HT-29 (cell line): ENCODE measurements at places on chromosomes 12 and 14. TPM values are rescaled to one million over a fixed set of nuclear protein-coding genes. Genes with fewer than 3 reads are reported as not detected.
A peak's percentile ranks its signal among the peaks of the same experiment; 100 is the strongest.

The FOXA1 gene
- 191 and 199 TPM in 2 replicates for total RNA-seq

The DNAI7 gene
- not detected in 2 replicates for total RNA-seq

The CELA1 gene
- not detected in 2 replicates for total RNA-seq

The OR6C3 gene
- total RNA-seq: not detected in 2 replicates

The MORN3 gene
- 0.05 and 0.13 TPM in 2 replicates for total RNA-seq

The RGS6 gene
- total RNA-seq: not detected in 2 replicates

The CMA1 gene
- not detected in 2 replicates for total RNA-seq

The PLEKHG3 gene
- total RNA-seq: 59.2 and 62.9 TPM in 2 replicates

The SERPINA1 gene
- 304 and 307 TPM in 2 replicates for total RNA-seq

The SCN8A gene
- 0.05 and 0.71 TPM in 2 replicates for total RNA-seq

The ADGRD1 gene
- total RNA-seq: not detected in 2 replicates

DNA sequence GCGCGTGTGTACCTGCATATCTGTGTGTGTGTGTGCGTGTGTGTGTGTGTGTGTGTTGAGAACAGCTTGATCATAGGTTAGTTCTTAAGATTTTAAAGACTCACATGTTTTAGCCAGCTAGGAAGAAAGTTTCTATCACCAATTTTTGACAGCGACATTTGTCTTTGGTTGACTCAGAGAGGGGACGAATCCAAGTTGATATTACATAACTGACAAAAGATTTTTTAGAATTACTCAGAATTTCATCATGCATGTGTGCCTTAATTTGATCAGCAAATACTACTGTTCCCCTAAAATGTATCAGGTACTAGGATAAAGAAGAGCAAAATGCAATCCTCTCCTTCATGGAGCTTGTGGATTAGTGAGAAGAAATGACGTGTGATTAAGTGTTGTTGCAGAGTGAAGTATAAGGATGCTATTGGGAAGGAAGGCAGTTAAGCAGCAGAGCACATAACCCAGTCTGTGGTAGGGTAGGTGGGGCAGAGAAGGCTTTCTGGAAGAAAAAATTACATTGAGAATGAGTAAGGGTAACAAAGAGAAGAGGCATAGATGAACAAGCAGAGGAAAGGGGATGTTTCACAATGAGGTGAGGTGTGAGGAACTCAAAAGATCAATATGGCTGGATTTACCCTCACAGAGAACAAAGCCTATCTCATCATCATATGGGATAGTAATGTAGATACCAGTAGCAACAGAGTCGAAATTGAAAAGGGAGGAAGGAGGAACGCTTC, 77.5 kb downstream of the ELK3 start:
- no peak for DNase-seq

DNA sequence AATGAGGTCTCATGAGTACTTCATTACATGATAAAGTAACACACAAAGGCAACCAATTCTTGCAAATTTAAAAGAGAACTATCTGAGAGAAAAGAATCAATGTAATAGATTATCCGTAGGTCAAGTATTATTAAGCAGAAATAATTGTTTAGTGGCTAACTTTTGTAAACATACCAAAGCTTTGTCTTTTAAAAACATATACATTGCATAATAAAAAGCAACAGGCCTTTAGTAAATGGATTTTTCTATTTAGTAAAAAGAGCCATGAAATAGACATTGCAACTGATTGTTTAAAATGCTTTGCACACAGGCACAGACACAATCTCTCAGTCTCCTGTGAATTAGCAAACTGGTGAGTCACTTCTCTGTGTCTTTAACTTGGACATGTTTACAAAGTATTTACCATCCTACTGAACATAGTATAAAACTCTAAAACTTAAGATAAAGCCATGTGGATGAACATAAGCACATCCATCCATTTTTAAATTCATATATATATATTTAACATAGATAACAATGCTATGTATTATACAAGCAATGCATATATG, 518.7 kb upstream of the MGAT4C start:
- no peak for DNase-seq

GRCh38 chr12:104234926-104235499, 19.4 kb downstream of the TXNRD1 start:
- no peak for DNase-seq

GRCh38 chr14:92880351-92880750, 42.6 kb upstream of the CHGA start:
- DNase-seq: no peak

DNA sequence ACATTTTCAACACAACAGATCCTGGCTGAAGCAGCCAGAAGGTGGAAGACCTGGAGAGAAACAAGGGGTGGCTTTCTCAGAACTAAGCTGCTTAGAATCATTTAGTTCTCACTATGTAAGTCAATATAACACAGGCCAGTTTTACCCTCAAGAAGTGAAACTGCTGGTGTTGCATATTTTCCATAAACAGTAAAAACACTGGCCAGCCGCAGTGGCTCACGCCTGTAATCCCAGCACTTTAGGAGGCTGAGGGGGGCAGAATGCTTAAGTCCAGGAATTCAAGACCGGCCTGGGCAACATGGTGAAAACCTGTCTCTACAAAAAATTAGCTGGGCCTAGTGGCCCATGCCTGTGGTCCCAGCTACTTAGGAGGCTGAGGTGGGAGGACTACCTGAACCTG, 11.6 kb downstream of the STX2 start:
- no peak for DNase-seq

GRCh38 chr12:67103521-67103920, 165.6 kb upstream of the CAND1 start:
- DNase-seq: no peak

GRCh38 chr14:99946652-99947489, 118.4 kb upstream of the EVL start:
- peak; percentile 5 for DNase-seq

- DNase-seq: no peak
These were observed 3.6 kb downstream of the NAP1L1 start for GRCh38 chr12:76080729-76081415.

DNA sequence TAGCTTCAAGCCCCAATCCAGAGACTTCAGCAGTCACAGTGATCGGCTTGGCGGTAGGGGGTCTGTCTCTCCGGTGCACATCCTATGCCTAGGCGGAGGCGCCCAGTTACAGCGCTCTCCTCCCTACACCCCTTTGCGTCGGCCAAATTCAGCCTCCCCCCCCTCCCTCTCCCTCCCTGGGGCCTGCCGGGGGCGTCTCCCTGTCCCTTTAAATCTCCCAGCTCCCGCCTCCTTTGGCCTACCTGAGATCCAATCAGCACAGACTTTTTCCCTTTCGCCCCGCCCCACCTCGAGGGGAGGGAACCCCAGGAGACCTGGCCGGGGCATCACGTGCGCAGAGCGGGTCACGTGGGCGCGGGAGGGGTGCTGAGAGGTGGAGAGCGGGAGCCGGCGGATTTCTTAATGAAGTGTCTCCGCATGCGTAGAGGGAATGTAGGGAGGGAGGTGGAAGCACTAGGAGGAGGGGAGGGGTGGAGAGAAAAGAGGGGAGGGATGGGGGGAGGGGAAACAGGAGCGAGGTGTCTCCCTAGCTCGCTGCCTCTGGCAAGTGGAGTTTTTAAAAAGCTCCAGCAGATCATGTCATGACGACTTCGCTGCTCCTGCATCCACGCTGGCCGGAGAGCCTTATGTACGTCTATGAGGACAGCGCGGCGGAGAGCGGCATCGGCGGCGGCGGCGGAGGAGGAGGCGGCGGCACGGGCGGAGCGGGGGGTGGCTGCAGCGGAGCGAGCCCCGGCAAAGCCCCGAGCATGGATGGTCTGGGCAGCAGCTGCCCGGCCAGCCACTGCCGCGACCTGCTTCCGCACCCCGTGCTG, at the start of gene HOXC13:
Gene HOXC13 (plus strand): TSS at position 506 of the 815 bp plus-strand sequence. CDS start 76 bp downstream, at position 582.
- peak; percentile 87 for DNase-seq

DNA sequence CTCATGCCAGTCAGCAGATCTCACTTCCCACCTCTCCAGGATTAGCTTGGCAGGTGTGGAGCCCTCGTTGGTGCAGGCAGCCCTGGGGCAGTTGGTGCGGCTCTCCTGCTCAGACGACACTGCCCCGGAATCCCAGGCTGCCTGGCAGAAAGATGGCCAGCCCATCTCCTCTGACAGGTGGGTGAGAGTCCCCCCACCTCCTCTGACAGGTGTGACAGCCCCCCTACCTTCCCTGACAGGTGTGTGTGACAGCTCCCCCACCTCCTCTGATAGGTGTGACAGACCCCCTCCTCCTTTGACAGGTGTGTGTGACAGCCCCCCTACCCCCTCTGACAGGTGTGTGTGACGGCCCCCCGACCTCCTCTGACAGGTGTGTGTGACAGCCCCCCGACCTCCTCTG, 26.3 kb downstream of the PAPLN start:
- no peak for DNase-seq

DNA sequence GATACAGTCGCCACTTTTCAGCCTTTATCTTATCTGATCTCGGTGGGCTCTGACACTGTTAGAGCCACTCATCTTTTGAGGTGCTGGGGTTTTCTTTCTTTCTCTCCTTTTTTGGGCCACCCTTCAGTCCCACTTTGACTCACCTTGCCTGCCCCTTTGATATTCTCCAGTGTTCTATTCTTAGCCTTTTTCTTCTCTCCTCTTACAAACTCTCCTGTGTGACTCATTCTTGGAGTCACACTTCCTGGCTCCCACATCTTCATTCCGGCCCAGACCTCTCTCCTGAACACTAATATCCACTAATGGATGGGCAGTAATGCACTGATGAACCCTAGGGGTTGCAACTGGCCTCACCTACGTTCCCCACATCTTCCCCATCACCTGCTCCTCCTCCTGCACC, 2.2 kb upstream of the DCD start:
- DNase-seq: no peak

DNA sequence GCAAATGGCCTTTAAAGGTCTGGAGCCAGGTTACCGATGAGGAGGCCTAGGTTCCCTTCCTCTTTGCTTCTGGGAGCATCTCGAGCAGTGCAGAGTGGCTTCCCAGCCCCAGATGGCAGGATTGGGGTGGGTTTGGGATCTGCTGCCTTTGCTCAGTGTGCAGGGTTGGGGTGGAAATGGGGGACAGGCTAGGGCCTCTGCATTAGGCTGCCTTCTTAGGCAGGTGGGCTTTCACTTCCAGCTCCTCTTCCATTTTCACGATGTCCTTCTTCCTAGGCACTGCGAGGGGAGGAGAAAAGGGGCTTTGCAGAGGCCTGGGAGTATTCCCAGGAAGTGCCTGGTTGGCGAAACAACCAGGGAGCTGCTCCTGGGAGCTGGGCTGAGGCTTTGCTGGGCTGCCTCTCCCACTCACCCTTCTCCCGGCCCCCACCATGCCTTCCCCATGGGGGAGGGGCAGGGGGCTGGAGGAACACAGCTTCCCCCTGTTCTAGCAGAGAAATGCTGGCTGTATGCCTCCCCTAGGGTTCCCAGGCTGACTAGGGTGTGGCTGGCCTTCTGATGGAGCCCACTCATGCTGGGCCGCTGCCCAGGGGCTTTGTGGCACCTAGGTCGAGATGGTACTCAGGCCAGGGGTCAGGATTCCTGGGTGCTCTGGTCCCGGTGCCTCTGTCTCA, 2.4 kb downstream of the NR4A1 start:
- no peak for DNase-seq

GRCh38 chr12:123142921-123143735, 7.8 kb downstream of the PITPNM2 start:
- no peak for DNase-seq

DNA sequence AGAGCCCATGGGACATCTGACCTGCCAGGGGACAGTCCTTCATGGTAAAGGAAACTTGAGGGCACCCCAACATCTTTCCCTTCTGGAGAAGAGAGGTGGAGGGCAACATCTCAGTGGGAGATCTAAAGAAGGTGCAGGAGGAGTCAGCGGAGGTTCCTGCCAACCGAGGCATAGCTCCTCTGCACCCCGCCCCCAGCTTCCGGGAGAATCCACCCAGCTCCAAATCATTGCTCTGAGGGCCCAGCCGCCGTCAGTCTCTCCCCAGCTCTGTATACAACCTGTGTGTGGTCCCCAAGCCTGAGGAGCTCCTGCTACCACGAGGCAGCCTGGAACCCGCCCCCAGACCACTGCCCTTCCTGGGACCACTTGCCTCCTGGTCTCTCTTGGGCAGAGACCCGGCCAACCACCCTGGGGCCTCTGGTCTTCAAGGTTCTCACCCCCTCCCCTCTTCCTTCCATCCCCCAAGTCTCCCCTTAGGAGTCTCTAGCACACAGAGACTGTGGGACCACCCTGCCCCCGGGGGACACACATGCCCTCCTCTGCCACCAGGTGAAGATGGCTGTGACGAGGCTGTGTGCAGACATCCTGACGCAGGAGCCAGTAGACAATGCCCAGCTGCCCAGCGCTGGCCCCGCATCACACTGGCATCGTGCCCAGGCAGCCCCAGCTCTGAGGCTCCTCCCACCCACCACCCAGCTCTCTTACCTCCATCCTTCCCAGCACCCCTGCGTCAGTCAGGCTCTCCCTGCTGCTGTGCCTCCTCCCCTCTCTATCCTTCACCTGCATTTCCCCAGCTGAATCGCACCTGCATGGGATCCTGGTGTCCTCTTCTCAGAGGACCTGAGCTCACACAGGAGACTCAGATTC, 13.0 kb upstream of the NUDT14 start:
- DNase-seq: peak; percentile 54

DNA sequence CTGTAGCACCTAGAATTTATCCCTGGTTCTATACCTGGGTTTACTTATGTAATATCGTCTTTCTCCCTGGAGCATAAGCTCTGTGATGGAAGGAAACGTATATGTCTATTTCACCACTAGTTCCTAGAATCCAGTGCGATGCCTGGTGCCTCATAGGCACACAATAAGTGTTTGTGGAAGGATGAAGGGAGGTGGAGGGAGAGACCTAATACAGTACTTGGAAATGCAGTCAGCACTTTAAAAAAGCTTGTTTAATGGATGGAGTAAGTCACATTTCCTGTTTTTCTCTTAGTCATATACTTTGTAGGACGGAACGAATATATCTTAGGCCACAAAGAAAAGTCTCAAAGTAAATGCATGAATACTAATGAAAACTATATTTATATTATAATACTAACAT, 186.5 kb upstream of the HMGA2 start:
- DNase-seq: no peak

DNA sequence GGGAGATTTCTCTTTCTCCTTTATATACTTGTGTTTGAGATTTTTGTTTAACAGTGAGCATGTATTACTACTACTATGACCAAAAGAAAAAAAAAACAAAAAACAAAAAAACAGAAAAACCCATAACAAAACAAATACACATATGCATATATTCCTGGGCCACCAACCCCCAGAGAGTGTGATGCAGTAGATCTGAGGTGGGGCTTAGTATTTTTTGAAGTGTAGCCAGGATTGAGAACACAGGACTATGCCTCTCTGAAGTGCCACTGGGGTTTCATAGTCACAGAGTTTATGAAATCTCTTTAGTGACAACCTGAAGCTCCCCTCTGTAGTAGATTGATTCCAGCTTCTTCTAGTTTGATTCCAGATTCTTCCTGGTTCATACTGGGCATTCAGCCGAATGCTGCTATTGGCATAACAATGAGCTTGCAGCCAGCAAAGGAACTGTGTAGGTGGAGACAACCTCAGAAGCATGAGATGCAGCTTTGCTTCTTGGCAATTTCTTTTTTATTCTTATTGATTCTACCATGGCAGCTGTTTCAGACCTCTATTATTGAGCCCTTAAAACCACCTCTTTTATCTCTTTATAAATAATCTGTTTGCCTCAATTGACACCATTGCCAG, 15.5 kb upstream of the ANO4 start:
- DNase-seq: no peak
